H1 (cell line): ENCODE measurements at places on chromosomes 12 and 14. TPM values are rescaled to one million over a fixed set of nuclear protein-coding genes. Genes with fewer than 3 reads are reported as not detected.

Gene CLECL1
- total RNA-seq: not detected in 2 replicates

Gene C1QL4
- 0.28 and 0.59 TPM in 2 replicates for total RNA-seq

Gene GPD1
- total RNA-seq: 0.74 and 1.2 TPM in 2 replicates

Gene HEBP1
- 51.6 and 56.1 TPM in 2 replicates for total RNA-seq
